ENCODE measurements at places on chromosomes 7 and 10.
A peak's percentile ranks its signal among the peaks of the same experiment; 100 is the strongest.

DNA sequence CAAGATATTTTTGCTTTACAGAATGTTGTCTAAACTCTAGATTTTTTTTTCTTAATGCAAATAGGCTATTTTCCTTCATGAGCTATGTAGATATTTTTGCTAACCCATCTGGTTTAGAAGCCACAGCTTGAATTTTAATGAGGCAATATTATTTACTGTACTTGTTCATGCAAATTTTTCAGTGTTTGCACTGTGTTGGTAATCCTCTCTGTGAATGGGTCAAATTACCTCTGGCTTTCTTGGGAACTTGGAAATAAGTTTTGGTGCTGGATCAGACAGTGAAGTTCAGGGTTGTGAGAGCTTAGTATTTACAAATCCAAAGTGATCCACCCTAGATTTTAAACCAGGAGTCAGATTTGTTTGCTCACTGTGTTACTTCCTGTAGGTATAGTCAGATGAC, 686.9 kb downstream of the NXPH1 start:
- no peak overlapping the region for H3K27ac ChIP-seq
- no peaks in the 10 kb centered on the region for H3K27me3 ChIP-seq
- no peak overlapping the region for H3K4me3 ChIP-seq
- no peaks in the 10 kb centered on the region for H3K36me3 ChIP-seq
- H3K4me1 ChIP-seq = no peaks in the 10 kb centered on the region

DNA sequence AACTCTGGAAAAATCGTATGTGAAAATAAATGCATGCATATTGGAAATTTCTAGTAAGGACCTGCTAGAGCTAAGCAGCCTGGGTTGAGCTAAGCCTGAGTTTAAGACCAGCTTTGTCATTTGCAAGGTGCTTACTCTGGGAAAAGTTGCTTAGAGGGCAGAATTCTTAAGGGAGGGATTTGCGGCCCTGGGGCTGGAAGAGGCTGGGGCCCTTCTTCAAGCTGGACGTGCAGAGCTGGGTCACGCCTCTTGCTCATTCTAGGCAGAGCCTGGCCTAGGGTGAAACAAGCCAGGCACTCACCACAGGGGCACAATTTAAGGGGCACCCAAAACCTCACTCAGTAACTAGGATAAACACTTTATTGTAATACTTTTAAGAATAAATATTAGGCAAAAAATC, 137.2 kb downstream of the ARHGAP22 start:
- H3K4me3 ChIP-seq = no peak overlapping the region
- H3K27me3 ChIP-seq = no peaks in the 10 kb centered on the region
- no peak for DNase-seq
- H3K36me3 ChIP-seq = no peaks in the 10 kb centered on the region

DNA sequence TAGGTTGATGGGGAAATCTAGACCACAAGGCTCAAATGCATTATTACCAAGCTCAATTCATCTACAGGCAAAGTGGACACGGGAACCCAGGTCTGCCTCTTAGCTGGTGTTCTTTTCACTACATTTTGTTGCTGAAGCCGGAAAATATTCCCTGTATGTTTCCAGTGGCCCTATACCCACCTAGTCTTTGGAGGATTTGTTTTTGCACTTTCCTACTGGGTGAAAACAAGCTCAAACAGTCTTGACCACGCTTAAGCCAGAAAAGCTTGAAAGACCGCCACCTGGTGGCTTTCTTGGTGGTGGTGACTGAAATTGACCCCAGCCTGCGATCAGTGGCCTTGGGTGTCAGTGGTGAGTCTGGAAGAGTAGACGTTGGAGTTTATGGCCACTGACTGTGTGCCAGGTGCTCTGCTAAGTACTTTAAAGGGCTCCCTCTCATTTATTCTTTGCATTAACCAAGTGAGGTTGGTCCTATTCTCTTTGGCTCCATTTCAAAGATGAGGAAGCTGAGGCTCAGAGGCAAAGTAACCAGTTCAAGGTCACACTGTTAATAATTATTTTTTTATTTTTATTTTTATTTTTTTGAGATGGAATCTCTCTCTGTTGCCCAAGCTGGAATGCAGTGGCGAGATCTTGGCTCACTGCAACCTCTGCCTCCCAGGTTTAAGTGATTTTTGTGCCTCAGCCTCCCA, 11.1 kb upstream of the CRTAC1 start:
- no peak overlapping the region for H3K27ac ChIP-seq
- H3K4me1 ChIP-seq = no peaks in the 10 kb centered on the region
- H3K4me3 ChIP-seq = no peak overlapping the region
- H3K27me3 ChIP-seq = peaks cover 41% of the 10 kb centered on the region
- H3K36me3 ChIP-seq = no peaks in the 10 kb centered on the region
- no peak for DNase-seq

DNA sequence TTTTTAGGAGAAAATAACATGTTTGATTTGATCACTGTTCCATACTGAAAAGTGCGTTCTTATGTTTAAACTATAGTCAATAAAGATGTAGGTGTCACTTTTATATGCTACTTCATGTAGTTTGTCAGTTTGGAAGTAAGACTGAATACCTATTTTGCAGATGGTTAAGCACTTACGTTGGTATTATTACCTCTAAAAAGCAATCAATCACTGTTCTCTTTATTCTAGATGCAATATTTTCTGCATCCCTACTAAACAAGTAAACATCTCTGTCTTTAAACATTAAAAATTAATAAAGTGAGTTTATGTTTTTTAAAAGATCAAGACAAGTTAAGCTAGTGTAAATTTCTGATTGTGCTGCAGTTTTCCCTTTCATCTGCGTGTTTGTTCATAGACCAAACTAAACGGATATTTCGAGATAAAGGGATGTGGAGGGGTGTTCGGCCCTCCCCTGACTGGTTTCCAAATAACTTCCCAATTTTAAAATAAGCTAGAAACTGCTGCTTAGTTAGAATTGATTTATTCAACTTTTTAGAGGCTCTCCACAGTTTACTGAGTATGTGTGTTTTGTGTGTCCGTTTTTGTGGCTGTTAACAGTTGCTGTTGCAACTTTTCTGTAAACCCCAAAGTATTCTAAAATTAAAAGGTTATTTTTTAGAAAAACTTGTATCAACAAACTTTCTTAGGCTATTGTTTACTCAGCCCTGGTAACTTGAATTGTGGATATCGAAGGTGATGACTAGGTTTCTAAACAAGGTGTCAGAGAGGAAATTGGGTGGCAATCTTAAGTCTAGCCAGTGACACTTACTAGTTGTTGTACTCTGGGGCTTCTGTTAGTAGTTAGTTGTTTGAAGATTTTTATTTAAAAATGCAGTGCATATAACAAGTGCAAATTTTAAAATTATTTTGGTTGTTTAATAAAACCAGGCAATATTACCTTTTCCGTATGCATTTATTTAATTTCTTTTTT, 974 bp downstream of the KIF11 start:
- H3K27ac ChIP-seq = peak overlapping the region; percentile 86
- no peak for DNase-seq
- peaks cover 19% of the 10 kb centered on the region for H3K36me3 ChIP-seq
- peak overlapping the region; percentile 75 for H3K4me3 ChIP-seq

DNA sequence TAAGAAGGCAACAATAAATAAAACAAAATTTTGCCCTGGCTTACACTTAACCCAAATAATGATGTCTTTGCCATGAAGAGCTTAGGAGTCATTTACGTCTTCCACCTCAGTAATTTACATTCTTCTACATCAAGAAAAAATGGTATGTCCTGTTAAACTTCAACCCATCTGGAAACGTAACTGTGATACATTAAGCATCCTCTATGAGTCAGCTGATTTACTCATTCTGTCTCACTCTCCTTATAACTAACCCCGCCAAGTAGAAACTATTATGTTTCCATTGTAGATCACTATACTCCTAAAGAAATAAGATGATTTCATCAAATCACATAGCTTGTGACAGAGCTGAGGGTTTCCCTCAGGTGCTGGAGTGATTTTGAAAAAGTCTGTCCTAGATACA, 330.7 kb downstream of the CDC14C start:
- H3K4me1 ChIP-seq = no peaks in the 10 kb centered on the region
- H3K36me3 ChIP-seq = no peaks in the 10 kb centered on the region
- peaks cover 6% of the 10 kb centered on the region for H3K27me3 ChIP-seq
- no peak for DNase-seq

- no peak overlapping the region for H3K4me3 ChIP-seq
- H3K4me1 ChIP-seq = peaks cover 10% of the 10 kb centered on the region
- DNase-seq = no peak
Measured at GRCh38 chr7:116741625-116742316, 69.8 kb downstream of the MET start.

GRCh38 chr10:60573336-60573735, 183.7 kb upstream of the ANK3 start:
- H3K27ac ChIP-seq = no peak overlapping the region
- no peak for DNase-seq
- H3K4me3 ChIP-seq = no peak overlapping the region
- H3K36me3 ChIP-seq = no peaks in the 10 kb centered on the region
- peaks cover 24% of the 10 kb centered on the region for H3K4me1 ChIP-seq
- H3K27me3 ChIP-seq = no peaks in the 10 kb centered on the region

GRCh38 chr10:19956516-19957032, 140.3 kb downstream of the PLXDC2 start:
- DNase-seq = no peak
- no peaks in the 10 kb centered on the region for H3K27me3 ChIP-seq
- H3K4me3 ChIP-seq = no peak overlapping the region
- H3K36me3 ChIP-seq = no peaks in the 10 kb centered on the region
- no peaks in the 10 kb centered on the region for H3K4me1 ChIP-seq

DNA sequence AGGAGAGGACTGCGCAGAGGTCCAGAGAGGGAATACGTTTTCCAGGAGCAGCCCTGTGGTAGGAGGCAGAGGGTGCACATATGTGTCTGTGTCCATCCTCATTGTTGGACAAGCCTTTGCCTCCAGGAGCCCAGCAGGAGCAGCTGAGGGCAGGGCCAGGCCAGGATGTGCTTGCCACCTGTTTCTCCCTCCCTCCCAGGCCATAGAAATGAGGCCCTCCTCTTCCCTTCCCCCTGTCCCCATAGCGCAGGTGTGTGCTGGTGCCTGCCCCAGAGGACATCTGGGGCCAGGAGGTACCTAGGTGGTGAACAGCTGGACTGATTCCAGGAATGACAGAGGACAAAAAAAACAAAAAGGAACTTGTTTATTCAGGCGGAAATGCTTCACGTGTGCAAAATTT, 10.5 kb upstream of the CXCL12 start:
- DNase-seq = no peak
- no peak overlapping the region for H3K27ac ChIP-seq
- no peaks in the 10 kb centered on the region for H3K4me1 ChIP-seq
- H3K36me3 ChIP-seq = no peaks in the 10 kb centered on the region
- H3K27me3 ChIP-seq = no peaks in the 10 kb centered on the region
- H3K4me3 ChIP-seq = no peak overlapping the region

DNA sequence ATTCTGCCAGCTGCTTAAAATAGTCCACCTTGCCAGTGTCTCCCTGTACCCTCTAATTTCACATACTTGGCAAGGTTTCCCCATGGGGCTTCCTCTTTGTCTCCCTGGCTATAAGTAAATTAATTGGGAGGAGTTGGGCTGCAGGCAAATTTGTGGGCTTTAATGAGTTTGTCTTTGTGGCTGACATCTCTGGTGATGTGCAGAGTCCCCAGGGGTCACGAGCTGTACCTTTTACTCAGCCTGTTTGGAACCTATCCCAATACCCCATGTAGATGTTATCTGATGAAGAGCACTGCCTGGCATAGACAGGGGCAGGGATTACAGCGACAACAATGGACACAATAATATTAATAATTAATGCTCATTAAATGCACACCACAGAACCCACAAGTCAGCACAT, 132.5 kb downstream of the SLIT1 start:
- H3K4me1 ChIP-seq = no peaks in the 10 kb centered on the region
- no peak overlapping the region for H3K27ac ChIP-seq
- H3K27me3 ChIP-seq = no peaks in the 10 kb centered on the region
- no peak for DNase-seq

GRCh38 chr10:47287365-47287802, 12.6 kb upstream of the GDF10 start:
- H3K36me3 ChIP-seq = no peaks in the 10 kb centered on the region
- no peaks in the 10 kb centered on the region for H3K27me3 ChIP-seq
- no peak overlapping the region for H3K4me3 ChIP-seq
- no peak for DNase-seq
- H3K27ac ChIP-seq = no peak overlapping the region
- no peaks in the 10 kb centered on the region for H3K4me1 ChIP-seq

GRCh38 chr7:35546691-35547429, 148.1 kb downstream of the HERPUD2 start:
- DNase-seq = no peak
- no peak overlapping the region for H3K4me3 ChIP-seq
- H3K4me1 ChIP-seq = no peaks in the 10 kb centered on the region
- peaks cover 13% of the 10 kb centered on the region for H3K27me3 ChIP-seq
- H3K36me3 ChIP-seq = no peaks in the 10 kb centered on the region
- H3K27ac ChIP-seq = no peak overlapping the region

DNA sequence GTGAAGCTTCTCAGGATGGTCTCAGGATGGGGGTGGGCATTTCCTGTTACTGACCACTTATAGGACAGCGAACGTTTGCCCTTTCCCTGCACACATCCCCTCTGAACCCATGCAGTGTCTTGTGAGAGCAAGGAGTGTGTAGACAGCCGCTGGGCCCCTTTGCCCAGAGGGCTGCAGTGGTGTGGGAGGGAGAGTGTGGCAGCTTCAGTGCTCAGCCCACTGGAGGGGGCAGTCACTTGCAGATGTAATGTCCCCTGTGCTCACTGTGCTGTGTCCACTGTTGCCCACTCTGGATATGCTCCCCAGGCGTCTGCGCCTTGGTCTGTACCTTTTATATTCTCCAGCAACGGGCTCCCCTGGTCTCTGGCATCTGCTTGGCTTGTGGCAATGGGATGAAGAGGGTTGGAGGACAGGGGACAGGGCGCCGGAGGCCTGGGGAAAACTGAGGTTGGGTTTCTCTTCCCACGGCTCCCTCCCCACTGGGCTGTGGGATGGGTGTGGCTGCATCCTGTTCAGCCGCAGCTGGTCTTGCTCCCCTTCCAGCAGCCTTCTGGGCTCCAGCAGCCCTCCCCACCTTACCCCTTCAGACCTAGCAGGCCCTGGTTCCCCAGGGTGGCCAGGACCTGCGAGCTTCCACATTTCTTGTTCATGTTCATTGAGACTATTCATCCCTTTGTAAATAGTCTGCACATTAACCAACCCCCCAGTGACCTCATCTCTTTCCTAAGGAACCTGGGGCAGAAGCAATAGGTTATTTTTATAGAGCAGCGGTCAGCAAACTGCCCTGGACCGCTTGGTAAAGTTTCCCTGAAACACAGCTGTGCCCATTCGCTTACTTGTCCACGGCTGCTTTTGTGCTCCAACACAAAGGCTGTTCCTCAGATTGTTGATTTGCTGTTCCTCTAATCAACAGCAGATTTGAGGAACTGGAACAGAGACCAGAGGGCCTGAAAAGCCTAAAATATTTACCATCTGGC, 6.1 kb downstream of the ZNF789 start:
- H3K4me1 ChIP-seq = no peaks in the 10 kb centered on the region
- H3K27ac ChIP-seq = no peak overlapping the region
- no peak for DNase-seq
- no peak overlapping the region for H3K4me3 ChIP-seq
- no peaks in the 10 kb centered on the region for H3K27me3 ChIP-seq
- peaks cover 67% of the 10 kb centered on the region for H3K36me3 ChIP-seq

Measured in RWPE2 (cell line).